Stimulated activated CD4-positive, alpha-beta T cell treated with anti-CD3 and anti-CD28 coated beads, TNF-alpha, amount 100 ng/mL, for 4 hours (primary cell): ENCODE measurements at places on chromosomes 4 and X.

DNA sequence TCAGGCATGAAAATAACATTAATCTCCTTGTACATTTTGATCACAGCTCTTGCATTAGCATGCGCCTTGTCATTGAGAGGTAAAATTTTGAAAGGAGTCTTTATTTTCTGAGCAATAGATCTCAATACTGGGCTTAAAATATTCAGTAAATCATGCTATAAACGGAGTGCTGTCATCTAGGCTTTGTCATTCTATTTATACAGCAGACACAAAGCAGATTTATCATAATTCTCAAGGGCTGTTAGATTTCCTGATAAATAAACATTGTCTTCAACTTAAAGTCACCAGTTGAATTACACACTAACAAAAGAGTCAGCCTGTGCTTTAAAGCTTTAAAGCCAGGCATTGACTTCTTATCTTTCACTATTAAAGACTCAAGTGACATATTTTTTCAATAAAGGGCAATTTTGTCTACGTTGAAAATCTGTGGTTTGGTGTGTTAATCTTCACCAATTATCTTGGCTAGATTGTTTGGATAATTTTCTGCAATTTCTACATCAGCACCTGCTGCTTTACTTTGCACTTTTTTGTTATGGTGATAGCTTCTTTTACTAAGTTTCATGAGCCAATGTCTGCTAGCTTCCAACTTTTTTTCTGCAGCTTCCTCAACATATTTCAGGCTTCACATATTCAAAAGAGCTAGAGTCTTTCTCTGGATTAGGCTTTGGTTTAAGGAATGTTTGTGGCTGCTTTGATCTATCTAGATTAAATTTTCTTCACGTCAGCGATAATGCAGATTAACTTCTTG lies 27.9 kb upstream of the UGT2B4 start:
- no peak for DNase-seq

DNA sequence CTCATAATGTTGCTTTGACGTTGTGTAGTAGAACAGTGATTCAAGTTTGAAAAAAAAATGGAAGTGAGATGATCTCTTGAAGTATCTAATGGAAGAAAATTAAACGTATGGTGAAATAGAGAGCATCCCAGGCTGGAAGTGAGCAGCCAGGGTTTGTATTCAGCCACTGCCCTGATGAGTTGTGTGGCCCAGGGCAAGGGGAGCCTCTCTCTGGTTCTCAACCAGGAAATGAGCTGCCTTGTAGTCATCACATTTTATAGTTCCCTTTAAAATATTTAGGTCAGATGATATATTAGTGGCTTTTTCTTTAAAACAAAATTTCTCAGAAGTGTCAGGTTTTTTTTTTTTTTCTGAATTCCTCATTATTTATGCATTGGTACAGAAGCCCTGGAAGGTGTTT lies 150.3 kb downstream of the GPAT3 start:
- no peak for DNase-seq

DNA sequence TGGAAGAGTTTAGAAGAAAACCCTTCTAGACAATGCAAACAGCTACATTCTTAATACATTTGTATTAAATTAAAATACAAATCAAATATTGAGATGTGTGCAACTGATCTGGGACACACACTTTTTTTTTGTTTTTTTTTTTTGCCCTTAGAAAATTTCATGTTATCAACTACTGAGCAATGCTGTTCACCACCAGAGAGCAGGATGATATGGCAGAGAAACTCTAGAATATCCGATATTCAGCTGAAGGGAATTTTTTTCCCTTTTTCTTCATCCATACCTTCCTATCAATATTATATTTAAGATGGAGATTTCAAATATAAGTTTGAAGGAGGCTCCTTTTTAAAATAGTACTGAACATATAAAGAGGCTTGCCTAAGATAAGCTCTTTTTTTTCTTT lies 1.0 kb downstream of the NDST3 start:
- no peak for DNase-seq

- no peak for DNase-seq
Observed at GRCh38 chrX:32041181-32041580, 969.3 kb upstream of the FTHL17 start.

- DNase-seq, result no peak
Observed at GRCh38 chrX:139475432-139475831, 55.1 kb upstream of the F9 start.

DNA sequence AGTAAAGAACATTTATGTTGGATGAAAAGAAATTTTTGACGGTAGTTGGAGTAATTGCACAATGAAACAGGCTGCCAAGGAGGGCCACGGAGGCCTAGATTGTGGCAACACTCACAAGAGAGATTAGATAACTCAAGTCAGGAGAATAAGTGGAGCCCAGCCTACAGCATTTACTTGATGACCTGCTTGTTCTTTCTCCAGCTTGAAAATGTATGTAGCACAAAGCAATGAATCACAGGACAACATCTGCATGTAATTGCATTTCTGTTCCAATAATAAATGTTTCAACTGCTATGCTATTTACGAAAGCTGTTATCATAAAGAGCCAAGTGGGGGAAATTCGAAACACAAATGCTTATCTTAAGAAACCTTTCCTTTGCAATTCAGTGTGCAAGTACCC lies 221.2 kb upstream of the MID1 start:
- no peak for DNase-seq

GRCh38 chr4:6456450-6456849 lies 16.0 kb downstream of the PPP2R2C start:
- DNase-seq, result no peak

- DNase-seq, result no peak
Observed at GRCh38 chr4:147076179-147076578, 130.5 kb upstream of the TTC29 start.

GRCh38 chr4:153466081-153466948 lies at the start of gene TMEM131L:
Gene TMEM131L (plus strand): TSS chr4:153466360. CDS start chr4:153466398, 38 bp downstream.
- DNase-seq, result peak; percentile 46

DNA sequence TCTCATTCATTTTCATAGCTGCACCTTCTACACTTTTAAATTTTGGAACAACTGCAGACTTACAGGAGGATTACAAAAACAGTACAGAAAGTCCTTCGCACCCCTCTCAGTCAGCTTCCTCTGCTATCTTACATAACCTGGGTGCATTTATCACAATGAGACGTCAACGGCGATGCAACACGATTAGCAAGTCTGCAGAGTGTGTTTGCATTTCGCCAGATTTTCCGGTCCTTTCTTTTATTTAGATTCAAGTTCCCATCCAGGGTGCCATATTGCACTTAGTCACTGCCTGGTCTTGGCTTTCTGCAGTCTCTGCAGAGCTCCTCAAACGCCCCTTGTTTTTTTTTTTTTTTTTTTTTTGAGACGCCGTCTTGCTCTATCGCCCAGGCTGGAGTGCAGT lies 85.9 kb downstream of the ASMT start:
- DNase-seq, result no peak

DNA sequence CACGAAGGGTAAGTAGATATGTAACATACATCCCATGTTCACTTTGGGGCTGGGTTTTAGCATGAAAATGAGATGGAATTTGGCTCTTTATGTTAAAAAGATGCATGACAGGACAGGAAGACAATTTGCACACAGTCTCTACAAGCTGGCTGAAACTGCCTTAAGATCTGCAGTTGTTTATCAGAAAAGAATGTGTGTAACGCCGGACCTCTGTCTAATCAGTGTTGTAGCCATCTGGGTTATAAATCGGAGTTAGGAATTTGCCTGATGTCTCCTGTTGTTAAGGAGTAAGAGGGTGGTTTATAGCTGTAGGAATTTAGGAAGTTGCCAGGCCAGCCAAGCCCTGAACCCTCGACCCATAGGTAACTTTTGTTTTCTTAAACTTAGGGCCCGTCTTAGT lies 562.9 kb upstream of the FAT1 start:
- DNase-seq, result no peak

DNA sequence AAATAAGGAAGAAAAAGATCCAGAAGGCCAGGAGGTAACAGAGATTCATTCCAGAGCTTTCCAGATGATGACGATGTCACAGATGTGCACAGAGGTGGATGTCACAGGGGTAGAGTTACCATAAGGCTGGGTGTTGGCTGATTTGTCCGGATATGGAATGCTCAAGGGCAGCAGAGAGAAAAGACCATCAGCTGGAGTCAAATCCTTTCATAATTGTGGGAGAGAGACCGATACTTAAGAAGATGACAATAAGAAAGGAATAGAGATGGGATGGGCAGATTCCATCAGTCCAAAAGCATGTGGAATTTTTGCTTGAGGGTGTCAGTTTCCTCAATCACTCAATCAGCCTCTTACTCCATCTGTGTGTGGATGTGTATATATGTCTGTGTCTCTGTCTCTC lies 150.4 kb downstream of the CENPC start:
- no peak for DNase-seq

- DNase-seq, result no peak
Observed at GRCh38 chr4:32884198-32884597, 2164.0 kb downstream of the PCDH7 start.

GRCh38 chr4:38166768-38167167 lies 206.6 kb downstream of the PTTG2 start:
- no peak for DNase-seq

- DNase-seq, result no peak
Observed at GRCh38 chrX:150607201-150607600, 38.8 kb downstream of the MTM1 start.

DNA sequence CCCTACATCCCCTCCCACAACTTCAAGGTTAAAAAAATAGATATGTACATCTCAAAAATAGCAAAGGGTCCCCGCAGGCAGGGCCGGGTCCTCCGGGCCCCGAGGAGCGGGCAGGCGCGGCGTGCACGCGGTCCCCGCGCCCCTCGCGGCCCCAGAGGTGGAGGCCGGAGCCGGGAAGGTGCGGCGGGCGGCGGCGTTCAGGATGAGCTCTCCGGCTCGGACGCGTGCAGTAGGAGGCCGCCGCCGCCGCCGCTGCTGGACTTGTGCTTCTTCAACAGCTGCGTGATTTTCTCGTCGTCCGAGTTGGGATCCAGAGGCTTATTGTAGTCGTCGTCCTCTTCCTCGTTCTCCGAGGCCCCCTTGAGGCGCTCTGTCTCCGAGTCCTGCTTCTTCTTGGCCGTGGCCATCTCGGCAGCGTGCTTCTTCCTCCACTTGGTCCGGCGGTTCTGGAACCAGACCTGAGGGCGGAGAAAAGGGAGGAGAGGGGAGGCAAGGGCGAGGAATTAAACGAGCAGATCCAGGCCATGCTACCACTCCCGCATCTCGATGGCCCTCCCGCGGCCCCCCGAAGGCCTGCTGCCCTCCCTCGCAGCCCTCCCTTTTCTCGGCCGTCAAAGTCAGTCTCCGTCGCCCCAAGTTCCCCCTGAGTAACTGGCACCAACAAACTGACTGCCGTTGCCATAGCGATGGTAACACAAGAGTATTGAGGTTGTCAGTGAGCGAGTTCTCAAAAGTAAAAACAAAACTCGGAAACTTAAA lies 5.8 kb downstream of the NKX6-1 start:
- no peak for DNase-seq

DNA sequence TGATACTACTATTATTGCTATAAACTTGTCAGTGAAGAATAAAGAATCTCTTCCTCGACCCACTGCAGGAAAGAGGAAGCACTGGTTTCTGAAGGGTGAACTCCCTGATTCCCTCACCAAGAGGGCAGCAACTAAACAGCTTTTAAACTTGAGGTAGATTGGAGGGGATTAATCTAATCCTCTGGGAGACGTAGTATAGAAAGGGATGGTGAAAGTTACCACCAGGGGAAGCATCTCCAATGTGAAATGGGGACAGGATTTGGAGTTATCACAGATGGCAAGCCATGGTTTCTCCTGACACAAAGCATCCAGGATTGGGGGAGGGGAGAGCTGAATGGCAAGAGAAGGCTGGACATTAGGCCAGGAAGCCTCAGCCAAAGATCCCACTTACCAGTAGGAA lies 62.7 kb upstream of the PTPN13 start:
- DNase-seq, result no peak

GRCh38 chr4:101157415-101158133 lies 189.8 kb downstream of the PPP3CA start:
- no peak for DNase-seq

GRCh38 chr4:161287678-161288352 lies 876.0 kb downstream of the FSTL5 start:
- DNase-seq, result no peak

DNA sequence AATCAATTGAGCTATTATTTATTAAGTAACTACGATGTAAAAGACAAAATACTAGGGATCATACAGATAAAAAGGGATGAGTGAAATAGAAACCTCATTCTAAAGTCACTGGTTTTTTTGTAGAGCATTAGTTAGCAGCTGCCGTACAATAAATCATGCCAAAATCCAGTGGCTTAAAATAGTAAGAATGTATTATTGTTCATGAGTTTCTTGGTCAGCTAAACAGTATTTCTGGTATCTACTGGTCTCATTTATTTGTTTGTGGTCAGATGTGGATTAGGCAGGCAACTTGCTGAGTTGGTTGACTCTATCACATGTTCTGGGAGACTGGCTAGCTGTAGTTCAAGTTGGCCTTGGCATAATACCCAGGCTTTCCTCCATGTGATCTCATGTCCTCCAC lies 667.3 kb downstream of the GALNTL6 start:
- DNase-seq, result no peak

DNA sequence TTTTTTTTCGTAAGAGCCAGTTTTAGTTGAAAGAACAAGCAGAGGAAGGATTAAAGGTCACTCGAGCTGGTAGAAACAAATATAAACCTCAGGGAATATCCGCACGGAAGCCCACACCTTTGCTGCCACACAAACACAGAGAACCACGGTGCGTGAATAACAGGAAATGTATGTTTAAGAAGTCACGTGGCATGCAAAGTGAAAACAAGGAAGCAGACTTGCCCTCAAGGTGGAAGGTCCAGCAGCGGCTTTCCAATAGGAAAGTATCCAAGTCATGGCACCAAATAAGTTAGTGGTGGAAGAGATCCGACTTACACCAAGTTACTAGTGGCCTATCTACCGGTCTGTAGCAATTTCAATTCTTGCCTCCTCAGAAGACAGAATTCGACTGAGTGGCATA lies 215.5 kb downstream of the HHIP start:
- DNase-seq, result no peak

DNA sequence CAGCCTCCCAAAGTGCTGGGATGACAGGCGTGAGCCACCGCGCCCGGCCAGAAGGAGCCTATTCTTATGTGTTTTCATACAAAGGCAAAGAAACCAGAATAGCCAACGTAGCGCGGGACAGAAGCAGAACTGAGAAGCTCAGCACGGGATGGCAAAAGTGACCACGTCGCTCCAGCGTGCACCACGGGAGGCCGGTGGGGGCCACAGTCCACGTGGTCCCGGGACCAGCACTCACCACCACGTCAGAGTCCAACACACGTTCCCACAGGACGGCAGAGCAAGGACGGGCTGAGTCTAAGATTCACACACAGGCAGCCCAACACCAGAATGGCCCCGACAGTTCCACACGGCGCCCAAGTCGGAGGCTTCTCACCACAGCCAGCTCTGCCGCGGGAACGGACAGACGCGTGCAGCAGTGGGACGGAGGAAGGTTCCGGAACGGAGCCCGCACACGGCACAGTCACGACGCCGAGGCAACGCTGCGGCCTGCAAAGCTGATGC lies 18.8 kb upstream of the GTPBP6 start:
- no peak for DNase-seq
